ENCODE measurements at places on chromosomes 11 and 22.

- no peak for DNase-seq
Observed at GRCh38 chr11:119666061-119666460, 62.9 kb downstream of the NECTIN1 start.

DNA sequence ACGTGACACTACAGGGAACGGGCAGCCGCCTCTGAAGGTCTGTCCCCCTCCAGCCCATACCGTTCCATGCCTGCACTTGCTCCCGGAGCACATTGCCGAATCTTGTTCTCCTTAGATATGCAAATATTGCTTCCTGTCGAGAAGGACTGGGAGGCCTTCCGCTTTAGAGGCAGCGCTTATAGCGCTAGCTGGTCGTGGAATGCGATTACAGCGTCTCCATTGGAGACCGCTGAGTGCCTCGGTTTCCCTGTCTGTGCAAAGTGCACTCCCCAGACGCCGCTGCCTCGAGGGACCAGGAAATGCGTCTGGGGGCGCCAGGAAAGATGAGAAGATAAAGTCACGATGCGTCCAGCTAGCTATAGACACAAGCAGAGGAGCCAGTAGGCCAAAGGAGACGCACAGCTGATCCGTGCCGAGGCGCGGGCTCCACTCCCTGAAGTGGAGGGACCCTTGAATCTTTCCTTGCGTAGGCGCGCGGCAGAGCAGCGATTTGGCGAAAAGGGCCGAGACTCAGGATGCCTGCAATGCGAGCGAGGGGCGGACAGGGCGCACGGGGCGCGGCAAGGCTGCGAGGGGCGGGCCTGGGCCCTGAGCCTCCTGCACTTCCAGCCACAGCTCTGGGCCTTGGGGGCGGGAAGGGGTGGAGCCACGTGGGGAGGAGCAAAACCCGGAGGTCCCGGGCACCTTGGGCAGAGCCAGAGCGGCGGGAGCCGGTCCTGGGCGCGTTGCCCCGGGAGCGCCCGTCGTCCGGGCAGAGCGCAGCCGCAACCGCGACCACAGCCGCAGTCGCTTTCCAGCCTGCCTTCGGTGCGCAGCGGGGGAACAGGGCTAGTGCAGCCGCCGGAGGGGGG is at the start of gene RASSF10:
RASSF10 (plus strand) TSS at position 692 of the 851 bp plus-strand sequence. CDS start 261 bp downstream, outside the sequence.
- no peak for DNase-seq

DNA sequence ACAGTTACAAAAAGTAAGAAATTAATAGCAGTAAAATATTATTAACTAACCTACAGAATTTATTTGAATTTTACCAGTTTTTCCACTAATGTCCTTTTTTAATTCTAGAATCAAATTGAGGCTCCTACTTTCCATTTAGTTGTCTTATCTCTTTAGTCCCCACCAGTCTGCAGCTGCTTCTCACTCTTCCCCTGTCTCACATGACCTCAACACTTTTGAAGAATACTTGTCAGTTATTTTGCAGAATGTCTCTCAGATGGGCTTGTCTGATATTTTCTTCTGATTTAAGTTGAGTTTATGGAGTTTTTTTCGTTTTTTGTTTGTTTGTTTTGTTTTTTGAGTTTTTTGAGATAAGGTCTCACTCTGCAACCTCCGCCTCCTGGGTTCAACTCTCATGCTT is 74.3 kb upstream of the ADORA2A start:
- DNase-seq, result no peak

GRCh38 chr11:21723678-21724077 is 469.2 kb upstream of the ANO5 start:
- DNase-seq, result no peak

DNA sequence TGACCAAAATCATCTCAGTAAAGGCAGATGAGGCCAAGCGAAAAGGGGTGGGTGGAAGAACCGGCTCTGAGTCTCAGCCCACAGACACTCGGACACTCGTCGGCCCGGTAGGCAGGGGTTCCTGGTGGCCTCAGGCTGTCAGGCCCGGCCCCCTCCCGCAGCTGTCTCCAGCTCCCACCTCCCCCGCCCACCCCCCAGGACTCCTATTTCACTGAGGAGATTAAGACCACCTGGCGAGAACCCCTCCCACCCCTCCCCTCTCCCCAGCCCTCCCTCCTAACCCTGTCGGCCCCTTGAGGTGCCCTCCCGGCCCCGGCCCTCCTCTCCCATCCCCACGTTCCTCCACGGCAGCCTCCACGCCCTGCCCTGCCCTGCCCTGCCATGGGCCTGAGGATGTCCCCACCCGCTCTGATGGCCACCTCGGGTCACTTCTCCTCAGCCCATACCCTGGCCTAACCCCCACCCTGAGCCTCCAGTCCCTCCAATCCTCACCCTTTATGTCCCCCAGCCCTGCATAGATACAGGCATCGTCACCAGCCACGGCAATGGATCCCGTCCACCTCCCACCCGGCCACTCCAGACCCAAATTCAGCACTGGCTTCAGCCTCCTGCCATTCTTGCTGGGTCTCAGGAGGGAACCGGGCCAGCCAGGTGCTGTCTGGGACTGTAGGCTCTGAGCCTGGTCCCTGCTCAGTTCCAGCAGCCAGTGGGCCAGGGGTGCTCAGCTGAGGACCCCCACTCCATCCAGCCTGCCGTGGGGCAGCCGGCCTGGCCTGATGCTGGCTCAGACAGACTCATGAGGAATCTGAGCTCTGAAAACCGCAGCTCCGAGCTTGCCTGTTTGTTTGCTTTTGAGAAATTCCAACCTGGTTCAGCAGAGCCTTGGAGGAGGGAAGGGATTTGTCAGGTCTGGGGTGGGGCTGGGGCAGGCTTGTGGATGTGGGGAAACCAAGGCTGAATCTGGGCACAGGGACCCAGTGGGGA is 9.8 kb upstream of the TBX1 start:
- no peak for DNase-seq

GRCh38 chr11:84871116-84871515 is 756.0 kb downstream of the DLG2 start:
- no peak for DNase-seq

GRCh38 chr22:32119568-32120235 is 39.4 kb downstream of the C22orf42 start:
- DNase-seq, result no peak

- DNase-seq, result no peak
Observed at GRCh38 chr11:59710136-59710847, 3.4 kb downstream of the OR10V1 start.
